KBM-7 (cell line): ENCODE measurements at places on chromosomes 7 and 10.

DNA sequence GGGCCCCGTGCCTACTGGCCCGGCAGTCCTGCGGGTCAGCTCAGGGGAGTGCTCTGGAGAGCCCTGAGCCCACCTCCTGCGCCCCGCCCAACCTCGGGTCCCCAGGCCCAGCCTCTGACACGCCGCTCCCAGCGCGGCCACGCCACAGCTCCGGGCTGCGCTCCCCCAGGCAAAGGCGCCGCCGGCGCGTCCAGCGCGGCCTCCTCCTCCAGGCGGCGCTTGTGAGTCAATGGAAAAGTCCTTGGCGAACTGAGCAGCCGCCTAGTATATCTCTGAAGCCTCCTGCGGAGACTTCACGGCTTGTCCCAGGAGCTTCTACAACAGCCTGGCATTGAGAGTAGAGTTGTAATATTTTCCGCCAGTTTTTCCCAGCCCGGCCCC is 29.5 kb upstream of the BMS1 start:
- peak; percentile 49 for DNase-seq

GRCh38 chr7:12475362-12476063 is 71.8 kb upstream of the VWDE start:
- DNase-seq: no peak

DNA sequence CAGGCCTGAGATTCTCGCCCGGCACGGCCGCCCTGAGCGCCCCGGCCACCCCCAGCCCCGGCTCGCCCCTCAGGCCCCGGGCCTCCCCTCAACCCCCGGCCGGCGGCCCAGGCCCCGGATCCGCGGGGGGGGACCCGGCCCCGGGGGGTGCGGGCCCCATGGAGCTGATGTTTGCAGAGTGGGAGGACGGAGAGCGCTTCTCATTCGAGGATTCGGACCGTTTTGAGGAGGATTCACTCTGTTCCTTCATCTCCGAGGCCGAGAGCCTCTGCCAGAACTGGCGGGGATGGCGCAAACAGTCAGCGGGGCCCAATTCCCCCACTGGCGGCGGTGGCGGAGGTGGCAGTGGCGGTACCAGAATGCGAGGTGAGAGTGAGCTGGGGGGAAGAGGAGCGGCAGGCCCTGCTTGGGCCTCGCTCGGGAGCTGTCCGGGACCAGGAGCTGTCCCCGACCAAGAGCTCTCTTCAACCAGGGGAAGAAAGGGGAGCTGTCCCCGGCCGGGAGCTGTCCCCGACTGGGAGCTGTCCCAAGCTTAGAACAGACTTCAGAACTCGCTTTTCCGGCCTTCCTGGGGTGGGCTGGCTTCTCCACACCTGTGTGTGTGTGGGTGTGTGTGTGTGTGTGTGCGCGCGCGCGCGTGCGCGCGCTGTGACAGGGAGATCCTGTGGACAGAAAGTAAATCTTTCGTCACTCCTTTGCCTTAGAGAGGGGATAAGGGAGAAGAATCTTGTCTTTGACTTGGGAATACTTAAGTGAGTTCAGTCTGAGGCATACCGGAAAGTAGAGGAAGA is 510 bp downstream of the ZSWIM8 start:
- DNase-seq: peak; percentile 55

DNA sequence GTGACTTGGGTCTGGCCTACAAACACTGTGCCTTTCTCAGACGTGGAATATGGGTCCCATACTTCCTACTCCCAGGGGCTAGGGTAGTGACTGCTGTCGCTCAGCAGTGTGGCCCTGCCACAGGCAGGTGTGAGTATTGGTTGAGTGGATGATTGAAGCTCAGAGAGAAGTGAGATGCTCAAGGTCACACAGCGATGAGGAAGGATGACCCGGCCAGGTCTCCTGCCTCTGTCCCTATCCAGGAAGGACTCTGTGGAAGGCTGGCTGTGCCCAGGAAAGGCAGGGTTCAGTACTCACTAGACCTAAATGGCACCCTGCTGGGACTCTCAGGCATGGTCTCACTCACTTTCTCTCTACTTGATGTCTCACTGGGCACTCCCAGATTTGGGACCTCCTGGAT is 2.8 kb downstream of the PRF1 start:
- DNase-seq: no peak

GRCh38 chr10:122034149-122034756 is 45.3 kb downstream of the TACC2 start:
- no peak for DNase-seq

- no peak for DNase-seq
Observed at GRCh38 chr10:27504808-27505460, 830 bp downstream of the RAB18 start.

- no peak for DNase-seq
Observed at GRCh38 chr7:30968294-30968693, 4.5 kb downstream of the GHRHR start.

GRCh38 chr10:123200531-123200930 is 46.3 kb downstream of the BUB3 start:
- no peak for DNase-seq

- DNase-seq: no peak
Observed at GRCh38 chr7:157964016-157964415, 623.6 kb downstream of the PTPRN2 start.

GRCh38 chr10:30882281-30882680 is 149.4 kb downstream of the ZNF438 start:
- no peak for DNase-seq

DNA sequence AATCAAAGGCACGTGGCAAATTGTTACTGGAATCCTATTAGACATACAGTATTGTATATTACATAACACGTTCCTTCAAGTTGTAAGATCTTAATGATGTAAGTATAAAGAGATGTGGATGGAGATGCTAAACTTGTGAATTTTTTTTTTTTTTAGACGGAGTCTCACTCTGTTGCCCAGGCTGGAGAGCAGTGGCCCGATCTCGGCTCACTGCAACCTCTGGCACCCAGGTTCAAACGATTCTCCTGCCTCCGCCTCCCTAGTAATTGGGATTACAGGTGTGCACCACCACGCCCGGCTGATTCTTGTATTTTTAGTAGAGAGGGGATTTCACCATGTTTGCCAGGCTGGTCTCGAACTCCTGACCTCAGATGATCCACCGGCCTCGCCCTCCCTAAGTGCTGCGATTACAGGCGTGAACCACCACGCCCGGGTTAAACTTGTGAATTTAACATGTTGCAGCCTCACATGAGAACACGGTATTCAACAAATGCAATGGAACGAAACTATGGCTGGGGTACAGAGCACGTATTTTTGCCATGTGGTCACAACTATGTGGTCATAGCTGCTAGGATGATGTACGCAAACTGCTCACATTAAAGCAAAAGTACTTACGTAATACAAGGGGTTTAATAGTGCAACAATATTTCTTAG is 818 bp upstream of the SUPV3L1 start:
- no peak for DNase-seq

- DNase-seq: no peak
Observed at GRCh38 chr7:78125884-78126283, 327.3 kb downstream of the PHTF2 start.
